ENCODE measurements at places on chromosomes 1 and 21. TPM values are rescaled to one million over a fixed set of nuclear protein-coding genes. Genes with fewer than 3 reads are reported as not detected.

GRCh38 chr1:243346016-243346415 is 90.2 kb downstream of the SDCCAG8 start:
- no peak for DNase-seq

GRCh38 chr1:1939296-1940122 is 20.4 kb upstream of the TMEM52 start:
- DNase-seq, result no peak

DNA sequence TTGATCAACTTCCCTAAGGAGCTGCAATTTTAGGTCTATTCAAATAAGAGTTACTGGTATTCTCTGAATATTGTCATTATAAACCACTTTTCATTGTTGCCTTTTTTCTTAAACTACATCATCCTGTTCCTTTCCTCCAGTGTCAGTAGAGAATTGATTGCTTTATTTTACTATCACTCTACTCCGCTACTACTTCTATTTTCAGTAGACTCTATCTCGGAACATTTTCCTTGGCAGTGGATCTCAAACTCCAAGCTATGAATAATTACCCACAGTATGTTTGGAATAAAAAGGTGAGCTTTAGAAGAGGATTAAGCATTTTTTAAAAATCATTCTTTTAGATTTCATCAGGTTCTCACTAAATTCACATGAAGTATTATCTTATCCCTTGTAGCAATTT is 224.9 kb downstream of the GREM2 start:
- DNase-seq, result no peak

- DNase-seq, result no peak
Observed at GRCh38 chr21:44051462-44051941, 39.4 kb downstream of the TRAPPC10 start.

- no peak for DNase-seq
Observed at GRCh38 chr21:41119901-41120300, 48.1 kb upstream of the BACE2 start.

- no peak for DNase-seq
Observed at GRCh38 chr1:164671323-164671965, 112.5 kb downstream of the PBX1 start.

- DNase-seq, result no peak
Observed at GRCh38 chr1:4062560-4062959, 162.5 kb upstream of the C1orf174 start.

GRCh38 chr1:194517567-194517966 is 1331.2 kb upstream of the B3GALT2 start:
- DNase-seq, result no peak

DNA sequence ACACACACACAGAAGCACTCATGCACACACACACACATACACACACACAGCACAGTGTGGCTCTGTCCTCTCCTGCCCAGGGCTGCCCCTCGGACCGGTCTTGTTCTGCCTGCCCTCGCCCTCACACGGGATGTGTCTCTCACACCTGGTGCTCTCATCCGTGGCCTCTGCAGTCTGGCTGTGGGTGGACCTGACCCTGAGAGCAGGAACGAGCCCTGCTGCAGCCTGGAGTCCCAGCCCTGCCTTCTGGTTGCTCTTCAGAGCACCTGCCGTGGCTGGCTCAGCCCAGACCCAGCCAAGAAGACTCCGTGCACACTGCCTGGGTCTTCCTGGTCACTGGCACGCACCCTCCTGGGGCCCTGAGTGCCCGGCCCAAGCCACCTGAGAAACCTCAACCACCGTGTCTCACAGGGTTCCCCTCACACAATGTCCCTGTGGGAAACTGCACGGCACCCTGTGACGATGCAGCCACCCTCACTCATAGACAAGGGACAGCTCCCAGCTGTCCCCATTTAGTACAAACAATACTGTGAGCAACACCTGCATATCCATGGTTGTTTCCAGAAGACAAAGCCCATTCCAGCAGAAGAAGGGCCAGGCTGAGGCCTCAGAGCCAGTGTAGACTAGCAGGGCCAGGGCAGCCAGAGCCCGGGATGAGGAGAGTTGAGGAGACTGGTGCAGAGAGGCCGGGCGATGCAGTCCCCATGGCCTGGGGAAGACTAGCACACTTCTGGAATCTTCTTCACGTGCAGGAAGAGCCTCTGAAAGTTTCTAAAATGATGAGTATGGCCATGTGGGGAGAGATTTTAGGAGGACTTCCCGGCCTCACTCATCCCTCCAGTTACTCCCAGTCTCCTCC is 234.0 kb downstream of the NPHP4 start:
- no peak for DNase-seq

GRCh38 chr1:236173174-236173767 is 30.9 kb downstream of the GPR137B start:
- DNase-seq, result no peak

DNA sequence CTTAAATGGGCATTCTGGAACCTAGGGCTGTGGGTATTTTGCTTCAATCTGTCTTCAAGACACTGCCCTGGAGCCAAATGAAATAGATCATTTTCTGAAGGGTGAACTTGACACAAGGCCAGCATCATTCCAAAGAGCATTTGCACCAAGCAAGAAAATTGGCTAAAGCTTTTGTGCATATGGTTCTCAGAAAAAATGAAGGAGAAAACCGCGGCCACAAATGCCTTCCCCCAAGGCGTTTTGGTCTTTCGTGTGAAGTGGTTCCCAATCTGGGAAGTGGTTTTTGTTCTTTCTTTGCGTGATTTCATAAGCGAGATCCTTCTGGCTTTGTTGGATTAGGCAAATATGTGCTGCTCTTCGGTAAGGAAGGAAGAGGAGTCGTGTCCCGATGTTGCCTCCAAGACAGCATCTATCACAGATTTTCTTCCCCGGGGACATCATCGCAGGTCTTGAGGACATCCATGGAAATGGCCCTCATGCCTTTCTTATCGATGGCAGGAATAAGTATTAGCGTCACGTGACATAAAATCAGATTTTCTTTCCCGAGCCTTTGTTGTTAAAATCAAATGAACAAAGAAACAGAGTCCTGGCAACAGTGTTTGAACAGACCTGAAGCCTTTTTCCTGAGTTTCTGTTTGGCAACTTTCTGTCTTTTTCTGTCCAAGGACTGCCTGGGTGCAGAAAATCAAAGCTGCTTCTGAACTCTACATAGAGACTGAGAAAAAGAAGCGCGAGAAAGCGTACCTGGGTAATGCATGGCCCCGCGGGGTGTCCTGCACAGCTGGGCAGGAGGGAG is 31.0 kb downstream of the ATP5PO start:
- DNase-seq, result no peak

DNA sequence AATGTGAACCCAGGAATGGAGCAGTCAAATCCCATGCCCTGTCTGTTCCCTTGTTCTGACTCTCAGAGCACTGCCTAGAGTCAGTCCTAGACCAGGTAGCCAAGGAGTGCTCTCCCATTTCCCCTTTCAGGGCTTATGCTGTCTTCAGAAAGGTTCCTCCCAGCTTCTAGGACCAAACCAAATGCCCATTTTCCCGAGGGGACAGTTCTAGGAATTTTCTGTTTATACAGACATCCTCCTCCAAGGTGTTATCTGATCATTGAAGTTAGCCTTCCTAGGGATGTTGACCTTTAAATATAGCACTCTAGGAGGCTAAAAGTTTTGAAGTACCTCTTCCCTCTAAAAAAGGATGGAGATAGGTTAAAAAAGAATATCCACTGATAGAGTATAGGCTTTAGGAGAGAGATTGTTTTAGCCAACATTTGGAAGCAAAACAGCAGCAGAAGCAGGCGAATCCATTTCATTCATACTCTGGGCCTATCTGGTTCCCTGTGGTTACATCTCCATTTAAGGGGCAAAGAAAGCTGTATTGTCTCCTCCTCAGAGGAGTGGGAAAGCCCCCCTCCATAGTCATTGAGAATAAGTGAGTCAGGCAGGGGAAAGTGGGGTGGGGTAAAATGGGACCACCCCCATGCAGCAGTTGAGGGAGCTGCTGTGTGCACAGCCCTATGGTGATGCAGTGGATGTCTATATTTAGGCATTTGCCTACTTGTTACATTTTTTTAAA is 126.5 kb downstream of the SPATA46 start:
- DNase-seq, result no peak

- no peak for DNase-seq
Observed at GRCh38 chr1:77085109-77085508, 134.1 kb downstream of the PIGK start.

DNA sequence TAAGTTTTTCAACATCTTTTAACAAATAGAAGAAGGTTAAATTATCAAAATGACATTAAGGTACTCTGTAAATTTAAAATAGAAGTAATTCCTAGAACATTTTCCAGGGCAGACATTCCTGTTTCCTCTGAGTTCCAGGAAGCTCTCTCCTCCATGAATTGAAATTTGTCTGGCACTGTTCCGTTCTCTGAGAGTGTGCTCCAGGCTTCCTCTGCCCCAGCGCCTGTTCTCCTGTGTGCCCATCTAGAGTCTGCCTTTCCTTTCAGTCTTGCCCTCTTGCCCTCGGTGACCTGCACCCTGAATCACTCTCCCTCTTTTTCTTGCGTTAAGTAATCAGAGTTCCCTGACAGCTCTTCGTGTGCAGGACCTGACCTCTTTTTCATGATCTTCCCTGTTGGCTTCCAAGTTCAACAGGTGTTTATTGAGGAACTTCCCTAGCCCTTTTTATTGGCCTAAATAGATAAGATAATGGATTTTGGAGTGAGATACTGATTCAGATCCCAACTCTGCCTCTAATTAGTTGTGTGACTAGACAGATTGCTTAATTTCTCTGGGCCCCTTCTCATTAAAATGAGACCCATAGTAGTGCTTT is 77.1 kb downstream of the MTR start:
- no peak for DNase-seq

GRCh38 chr1:228687587-228687986 is 47.7 kb upstream of the RHOU start:
- DNase-seq, result no peak

GRCh38 chr1:232084584-232085223 is 458.1 kb downstream of the DISC1 start:
- DNase-seq, result no peak

DNA sequence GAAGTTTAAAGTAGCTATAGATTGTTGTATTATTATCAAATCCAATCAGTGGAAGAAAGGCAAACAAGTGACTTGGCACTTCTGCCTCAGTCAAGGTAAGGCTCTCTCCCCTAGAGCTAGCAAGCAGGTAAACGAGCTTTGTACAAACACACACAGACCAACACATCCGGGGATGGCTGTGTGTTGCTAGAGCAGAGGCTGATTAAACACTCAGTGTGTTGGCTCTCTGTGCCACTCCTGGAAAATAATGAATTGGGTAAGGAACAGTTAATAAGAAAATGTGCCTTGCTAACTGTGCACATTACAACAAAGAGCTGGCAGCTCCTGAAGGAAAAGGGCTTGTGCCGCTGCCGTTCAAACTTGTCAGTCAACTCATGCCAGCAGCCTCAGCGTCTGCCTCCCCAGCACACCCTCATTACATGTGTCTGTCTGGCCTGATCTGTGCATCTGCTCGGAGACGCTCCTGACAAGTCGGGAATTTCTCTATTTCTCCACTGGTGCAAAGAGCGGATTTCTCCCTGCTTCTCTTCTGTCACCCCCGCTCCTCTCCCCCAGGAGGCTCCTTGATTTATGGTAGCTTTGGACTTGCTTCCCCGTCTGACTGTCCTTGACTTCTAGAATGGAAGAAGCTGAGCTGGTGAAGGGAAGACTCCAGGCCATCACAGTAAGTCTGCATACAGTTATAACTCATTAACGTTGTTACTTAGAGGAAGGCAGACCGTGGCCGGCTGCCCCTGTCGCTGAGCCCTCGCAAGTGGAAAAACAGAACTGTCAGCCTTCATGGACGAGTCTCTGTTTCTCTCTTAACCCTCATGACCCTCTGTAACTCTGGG is at the start of gene PALMD:
Gene PALMD, plus strand, starts transcription at position 415 of the 833 bp plus-strand sequence. Its CDS starts 205 bp downstream, at position 620.
- DNase-seq, result no peak

DNA sequence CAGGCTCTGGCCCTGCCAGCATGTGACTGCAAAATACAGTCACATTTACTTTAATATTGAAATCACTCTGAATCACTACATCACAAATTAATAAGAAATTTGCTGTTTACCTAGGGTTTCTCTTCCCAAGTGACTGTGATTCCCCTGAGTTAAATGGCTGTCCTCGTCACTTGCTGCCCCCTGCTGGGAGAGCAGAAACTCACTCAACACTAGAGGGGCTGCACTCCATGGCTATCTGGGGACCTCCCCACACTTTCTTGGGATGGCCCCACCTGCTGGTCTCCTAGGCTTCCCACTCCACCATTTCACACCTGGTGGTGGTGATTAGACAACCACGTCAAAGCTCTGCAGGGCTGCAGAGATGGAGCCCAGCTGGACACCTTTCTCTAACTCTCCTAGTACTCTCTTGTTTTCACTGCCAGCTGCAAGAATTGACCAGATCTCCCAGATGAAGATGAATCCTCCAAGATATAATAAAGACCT is 63.4 kb downstream of the CD2 start:
- DNase-seq, result peak; percentile 61

DNA sequence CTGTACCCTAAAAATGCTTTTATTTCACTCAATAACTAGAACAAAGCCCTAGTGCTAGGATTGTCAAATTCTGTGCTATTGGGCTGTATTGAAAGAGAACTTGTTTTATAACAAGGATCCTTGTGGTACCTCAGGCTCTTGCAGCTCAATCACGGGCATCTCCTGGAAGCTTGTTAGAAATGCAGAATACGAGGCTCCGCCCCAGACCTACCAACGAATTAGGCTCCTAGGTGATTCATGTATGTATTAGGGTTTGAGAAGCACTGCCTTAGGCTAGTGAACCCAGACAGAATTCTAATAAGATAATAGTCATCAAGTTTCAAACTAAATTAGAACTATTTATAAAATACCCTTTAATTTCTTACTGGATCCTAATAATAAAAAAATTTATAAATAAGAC is 45.6 kb downstream of the ZZZ3 start:
- no peak for DNase-seq

The SYDE2 gene
- 3.5 TPM for polyA plus RNA-seq

The SMIM1 gene
- 0.75 TPM for polyA plus RNA-seq

The RGS13 gene
- polyA plus RNA-seq, result not detected

The PAQR6 gene
- not detected for polyA plus RNA-seq

The DNASE2B gene
- polyA plus RNA-seq, result not detected

The TRPM2 gene
- polyA plus RNA-seq, result 1.5 TPM

The CRP gene
- polyA plus RNA-seq, result not detected

The RIMKLA gene
- polyA plus RNA-seq, result not detected

The ACTL8 gene
- polyA plus RNA-seq, result not detected

The TMEM125 gene
- polyA plus RNA-seq, result not detected

The INKA2 gene
- polyA plus RNA-seq, result not detected

All from naive thymus-derived CD4-positive, alpha-beta T cell (primary cell).